ENCODE measurements at places on chromosomes 5 and 9.

GRCh38 chr9:36623280-36623679, 50.6 kb downstream of the MELK start:
- DNase-seq: no peak

DNA sequence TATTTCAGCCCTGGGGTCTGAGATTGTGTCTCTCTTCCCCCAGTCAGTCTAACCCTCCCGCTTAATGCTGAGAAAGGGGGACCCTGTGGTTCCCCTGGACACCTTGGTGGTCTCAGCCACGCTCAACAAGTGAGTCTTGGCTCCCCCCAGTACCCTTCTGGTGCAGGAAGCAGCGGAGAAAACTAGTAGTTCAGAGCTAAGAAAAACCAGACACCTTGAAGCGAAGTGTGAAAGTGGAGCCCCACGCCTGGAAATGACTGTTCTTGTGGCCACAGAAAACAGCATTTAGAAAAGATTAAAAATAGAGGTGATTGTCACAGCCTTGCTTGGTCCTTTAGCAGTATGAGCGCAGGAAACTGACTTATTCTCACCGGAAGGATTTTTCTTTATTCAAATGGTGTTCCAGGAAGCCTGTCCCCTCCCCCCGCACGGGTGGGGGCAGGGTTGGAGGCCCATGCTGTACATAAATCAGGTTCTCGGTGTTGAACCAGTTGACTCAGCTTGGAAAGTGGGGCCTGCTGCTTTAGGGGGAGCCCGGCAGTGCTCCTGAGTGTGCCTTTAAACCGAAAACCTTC, 8.1 kb downstream of the ARPC5L start:
- no peak for DNase-seq

- no peak for DNase-seq
Measured at GRCh38 chr9:126111556-126111955, 215.1 kb upstream of the MVB12B start.

- no peak for DNase-seq
Measured at GRCh38 chr9:76534026-76534425, 75.0 kb downstream of the GCNT1 start.

DNA sequence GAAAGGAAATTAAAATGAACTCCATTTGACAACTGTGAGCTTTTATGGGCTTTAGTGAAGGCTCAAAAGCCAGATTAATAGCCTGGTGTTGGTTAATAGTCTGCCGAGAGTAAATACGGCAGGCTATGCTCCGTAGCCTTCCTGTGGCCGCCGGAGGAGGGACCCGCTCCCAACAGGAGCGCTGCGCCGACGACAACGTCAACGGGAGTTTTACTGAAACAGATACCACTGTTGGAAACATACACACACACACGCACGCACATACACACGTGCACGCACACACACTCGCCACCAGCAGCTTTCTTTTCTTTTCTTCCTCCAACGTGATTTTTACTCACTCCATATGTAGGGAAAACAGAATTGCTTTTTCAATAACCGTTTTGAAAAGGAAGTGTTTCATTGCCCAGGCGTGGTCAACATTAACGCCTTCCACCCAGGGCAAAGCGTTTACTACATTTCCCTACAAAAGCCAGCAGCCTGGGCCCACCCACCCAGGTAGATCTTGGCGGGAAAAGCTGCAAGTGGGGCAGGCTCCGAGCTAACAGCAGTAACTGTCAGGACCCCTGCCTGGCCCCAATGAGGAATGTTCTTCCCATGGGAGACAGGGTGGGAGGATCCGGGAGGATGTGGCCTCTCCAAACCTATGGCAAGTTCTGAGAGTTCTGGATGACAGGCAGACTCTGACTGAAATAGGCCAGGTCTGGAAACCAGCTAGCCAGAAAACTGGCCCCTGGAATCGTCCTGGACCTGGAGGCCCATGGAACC, 72.3 kb downstream of the PAX5 start:
- DNase-seq: no peak

DNA sequence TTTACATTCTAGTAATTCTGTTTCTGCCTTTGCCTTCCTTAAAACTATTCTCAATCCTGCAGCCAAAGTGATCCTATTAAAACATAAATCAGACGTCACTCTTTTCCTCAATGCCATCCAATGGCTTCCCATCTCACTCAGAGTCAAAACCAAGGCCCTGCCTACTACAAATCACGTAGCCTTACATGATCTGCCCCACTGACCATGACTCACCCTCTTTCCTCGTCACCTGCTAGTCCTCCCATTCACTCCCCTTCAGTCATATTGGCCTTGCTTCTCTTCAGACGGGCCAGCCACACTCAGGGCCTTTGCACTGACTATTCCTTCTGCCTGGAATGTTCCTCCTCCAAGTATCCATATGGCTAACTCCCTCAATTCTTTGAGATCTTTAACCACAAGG, 39.0 kb upstream of the DMXL1 start:
- DNase-seq: no peak

GRCh38 chr5:56112526-56113121, 117.9 kb upstream of the IL6ST start:
- DNase-seq: no peak

Data from anterior cingulate cortex (tissue), 58 donors.